Umbilical cord (tissue), 2 donors: ENCODE measurements at places on chromosomes 11 and 22. TPM values are rescaled to one million over a fixed set of nuclear protein-coding genes. Genes with fewer than 3 reads are reported as not detected.

GRCh38 chr11:70710601-70711000 is 312.3 kb downstream of the CTTN start:
- DNase-seq: no peak

DNA sequence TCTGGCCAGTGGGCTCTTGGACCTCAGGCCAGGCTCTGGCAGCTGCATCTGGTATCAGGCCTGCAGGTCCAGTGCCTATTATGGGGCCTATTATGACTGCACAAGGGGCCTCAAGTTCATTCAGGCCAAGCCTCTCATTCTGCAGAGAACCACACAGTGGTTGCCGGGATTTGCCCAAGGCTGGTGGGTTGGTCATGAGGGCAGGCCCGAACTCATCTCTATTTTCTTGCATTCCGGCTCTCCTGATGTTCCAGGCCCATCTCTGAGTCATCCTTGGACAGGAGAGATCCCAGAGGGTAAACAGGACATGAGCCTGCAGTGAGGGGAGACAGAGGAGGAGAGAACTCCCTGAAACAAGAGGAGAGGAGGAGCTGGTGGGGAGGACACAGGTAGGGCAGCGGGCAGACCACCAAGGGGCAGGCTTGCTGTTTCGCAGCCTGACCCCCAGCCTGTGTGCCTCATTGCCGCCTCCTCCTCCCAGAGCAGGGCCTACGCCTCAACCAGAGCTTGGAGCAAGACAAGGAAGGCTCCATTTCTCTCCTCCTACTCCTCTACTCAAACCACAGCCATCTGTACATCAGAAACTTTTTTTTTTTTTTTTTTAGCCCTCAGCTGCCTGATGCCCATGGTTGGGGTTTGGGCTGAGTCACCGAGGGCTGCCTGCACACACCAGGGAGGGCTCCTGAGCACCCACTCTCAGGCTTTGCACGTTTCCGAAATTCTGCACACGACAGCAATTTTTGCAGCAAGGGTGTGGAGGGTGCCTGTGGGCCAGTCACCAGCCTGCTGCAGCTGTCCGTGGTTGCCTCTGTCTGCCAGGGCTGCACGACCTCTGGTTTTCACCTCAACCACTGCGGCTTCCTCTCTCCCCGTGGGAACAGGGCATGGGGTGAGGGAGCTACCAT is 12.7 kb upstream of the TREH start:
- peak; percentile 60 for DNase-seq

- DNase-seq: no peak
Observed at GRCh38 chr11:6229911-6230310, 4.5 kb downstream of the FHIP1B start.

- no peak for DNase-seq
Observed at GRCh38 chr11:30049214-30049613, 32.4 kb upstream of the KCNA4 start.

DNA sequence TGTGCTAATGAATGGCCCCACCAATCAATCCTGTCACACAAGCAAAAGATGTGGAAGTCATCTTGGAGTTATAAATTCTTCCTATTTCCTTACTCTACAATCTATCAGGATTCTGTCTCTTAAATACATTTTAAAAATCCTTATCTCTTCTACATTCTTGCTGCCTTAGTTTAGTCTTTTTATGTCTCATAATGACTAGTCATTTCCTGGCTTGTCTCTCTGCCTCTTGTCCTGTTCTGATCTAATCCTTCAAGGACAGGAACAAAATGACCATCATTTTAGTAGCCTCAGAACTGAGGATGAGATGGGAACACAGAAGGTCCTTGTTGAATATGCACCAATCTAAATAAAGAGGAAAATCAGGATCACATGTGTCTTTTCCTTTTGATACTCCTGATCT is 56.6 kb upstream of the LIN7C start:
- no peak for DNase-seq

The OR5B21 gene
- not detected for total RNA-seq

DNA sequence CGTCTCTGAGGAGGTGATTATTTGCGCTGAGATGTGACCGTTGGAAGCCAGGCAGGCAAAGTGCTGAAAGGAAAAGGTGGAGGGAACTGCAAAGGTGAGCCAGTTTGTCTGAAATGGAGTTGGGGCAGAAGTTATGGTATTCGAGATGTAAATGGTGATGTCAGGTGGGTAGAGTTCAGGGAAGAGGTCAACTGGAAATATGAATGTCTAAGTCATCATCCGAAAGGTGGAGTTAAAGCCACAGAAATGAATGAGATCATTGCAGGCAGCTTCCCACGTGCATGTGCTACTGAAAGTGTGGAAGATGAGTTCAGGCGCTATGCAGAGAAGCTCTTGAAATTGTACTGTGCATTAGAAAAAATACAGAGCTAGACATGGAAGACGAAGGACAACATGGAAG is 2.2 kb upstream of the BPIFC start:
- no peak for DNase-seq

GRCh38 chr22:49036513-49036912 is 791.2 kb downstream of the BRD1 start:
- DNase-seq: no peak

The EPS8L2 gene
- total RNA-seq: 28.6 TPM

- no peak for DNase-seq
Observed at GRCh38 chr22:40567626-40568328, 68.7 kb downstream of the MRTFA start.

DNA sequence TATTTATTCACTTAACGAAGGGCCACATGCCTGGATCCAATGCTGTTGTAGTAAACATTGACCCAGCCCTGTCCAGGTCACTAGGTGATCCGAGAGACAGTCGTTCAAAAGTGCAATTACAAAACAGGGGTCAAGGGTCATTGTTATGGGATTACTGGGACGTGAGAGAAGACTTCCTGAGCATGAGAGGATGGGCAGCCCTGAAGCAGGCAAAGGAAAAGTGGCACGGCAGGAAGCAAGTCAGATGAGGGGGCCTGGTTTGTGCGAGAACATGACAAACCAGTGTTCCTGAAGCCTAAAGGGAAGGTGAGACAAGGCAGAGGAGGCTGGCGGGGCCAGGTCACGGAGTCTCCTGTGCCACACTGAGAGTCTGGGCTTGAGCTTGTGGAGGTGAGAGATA is 15.8 kb upstream of the MMP20 start:
- no peak for DNase-seq

DNA sequence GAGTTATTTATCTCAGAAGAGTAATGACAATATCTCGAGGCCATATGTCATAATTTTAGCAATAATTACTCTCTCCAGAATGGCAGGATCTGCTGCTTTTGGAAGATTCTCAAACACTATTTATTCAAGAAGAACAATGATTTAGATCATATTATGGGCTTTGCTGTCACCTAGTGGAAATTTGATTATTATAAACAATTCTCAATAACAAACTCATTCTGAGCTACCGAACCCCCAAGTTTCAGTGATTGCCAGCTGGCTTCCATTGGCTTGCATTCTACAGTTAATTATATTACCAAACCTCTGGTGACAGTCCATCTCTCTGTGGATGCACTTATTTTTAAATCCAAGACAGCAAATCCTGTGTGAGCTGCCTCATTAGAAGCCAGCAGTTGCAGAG is 27.9 kb upstream of the SLC36A4 start:
- peak; percentile 28 for DNase-seq

The DGCR6 gene
- total RNA-seq: 11.6 TPM

GRCh38 chr11:75148436-75148983 is 2.4 kb upstream of the SLCO2B1 start:
- no peak for DNase-seq

DNA sequence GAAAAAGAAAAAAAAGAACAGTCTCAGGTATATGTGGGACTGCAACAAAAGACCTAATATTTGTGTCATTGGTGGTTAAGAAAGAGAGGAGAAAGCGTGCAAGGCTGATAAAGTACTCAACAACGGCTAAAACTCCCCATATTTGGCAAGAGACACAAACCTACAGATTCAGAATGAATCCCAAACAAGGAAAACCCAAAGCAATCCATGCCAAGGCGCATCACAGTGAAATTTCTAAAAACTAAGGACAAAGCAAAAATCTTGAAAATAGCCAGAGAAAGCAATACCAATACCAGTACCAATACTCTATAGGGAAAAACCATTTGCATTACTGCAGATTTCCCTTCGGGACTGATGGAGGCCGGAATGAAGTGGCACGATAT is 32.4 kb upstream of the SEPTIN5 start:
- no peak for DNase-seq

- DNase-seq: no peak
Observed at GRCh38 chr11:84722583-84723108, 904.5 kb downstream of the DLG2 start.

DNA sequence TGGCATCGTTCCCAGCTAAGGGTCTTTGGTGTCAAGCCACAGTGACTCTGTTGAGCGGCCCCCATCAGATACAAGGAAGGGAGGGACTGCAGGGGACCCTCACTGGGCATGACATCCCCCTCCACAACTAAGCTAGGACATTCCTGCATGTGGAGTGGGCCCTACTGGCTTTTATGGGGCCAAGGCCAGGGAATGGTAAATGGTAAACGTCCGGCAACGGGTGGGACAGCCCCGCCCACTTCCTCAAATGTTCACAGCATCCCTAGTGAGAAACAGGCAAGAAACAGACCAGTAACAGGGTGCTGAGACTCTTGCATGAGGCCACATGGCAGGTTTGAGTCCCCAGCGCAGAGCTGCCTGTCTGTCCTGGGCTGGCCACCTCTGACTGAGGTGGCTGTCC is 4.4 kb downstream of the TMPRSS6 start:
- no peak for DNase-seq

- no peak for DNase-seq
Observed at GRCh38 chr22:30372915-30373314, 14.3 kb downstream of the RNF215 start.

DNA sequence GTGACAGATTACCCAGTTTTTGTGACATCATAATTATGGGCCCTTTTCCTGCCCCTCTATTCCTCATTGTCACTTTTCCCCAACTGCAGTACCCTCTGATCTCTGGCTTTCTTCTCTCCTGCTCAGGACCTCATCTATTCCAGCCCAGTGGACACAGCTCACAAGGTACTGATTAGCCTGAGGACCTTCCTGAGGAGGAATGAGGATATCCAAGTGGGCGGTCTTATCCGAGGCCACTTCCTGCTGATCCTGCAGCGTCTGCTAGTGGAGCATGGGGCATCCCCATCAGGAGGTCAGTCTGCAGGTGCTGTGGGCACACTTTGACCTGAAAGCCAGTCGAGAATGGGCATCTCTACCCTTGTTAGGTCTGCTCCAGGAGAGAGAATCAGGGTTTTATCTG is 24.5 kb upstream of the CCDC134 start:
- no peak for DNase-seq
